GM23248 (cell line): ENCODE measurements at places on chromosomes 6 and 20. TPM values are rescaled to one million over a fixed set of nuclear protein-coding genes. Genes with fewer than 3 reads are reported as not detected.

The COL19A1 gene
- not detected in 2 replicates for polyA plus RNA-seq

The BCKDHB gene
- polyA plus RNA-seq = 33.8 and 35.7 TPM in 2 replicates

The ENPP5 gene
- polyA plus RNA-seq = 0.11 and 0.24 TPM in 2 replicates

The SLPI gene
- 3.4 and 3.7 TPM in 2 replicates for polyA plus RNA-seq

The BPIFB4 gene
- polyA plus RNA-seq = not detected in 2 replicates

The MICA gene
- 36.9 and 38.0 TPM in 2 replicates for polyA plus RNA-seq
